ENCODE measurements at places on chromosomes 6 and 20.
A peak's percentile ranks its signal among the peaks of the same experiment; 100 is the strongest.

DNA sequence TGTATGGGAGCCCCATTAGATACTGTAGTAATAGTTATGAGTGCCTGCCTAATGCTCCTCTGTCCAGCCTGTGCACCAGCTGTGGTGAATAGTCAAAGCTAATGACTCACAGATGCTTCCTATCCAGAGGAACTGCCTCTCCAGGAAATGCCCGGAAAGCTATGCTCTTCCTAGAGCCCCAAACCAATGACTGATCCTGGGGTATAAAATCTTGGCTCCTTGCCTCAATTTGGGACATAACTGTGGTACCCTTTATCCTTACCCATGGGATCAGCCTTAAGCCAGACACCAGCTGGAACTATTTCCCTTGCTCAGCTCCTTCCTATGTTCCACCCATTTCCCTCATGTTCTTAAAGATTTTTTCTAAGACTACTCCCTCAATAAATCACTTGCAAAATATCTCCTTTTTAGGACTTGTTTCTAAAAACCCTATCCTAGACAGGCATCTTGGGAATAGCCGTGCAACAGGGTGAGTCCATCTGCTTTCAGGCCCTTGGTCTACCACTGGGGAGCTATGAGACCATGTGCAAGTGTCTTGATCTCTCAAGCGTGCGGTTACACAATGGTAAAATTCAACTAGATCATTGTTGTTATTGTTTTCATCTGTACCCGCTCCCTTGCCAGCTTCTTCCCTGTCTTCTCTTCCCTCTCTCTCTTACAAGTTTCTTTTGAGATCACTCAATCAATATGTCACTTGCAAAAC, 283.7 kb downstream of the BTBD3 start:
- no peak for DNase-seq

DNA sequence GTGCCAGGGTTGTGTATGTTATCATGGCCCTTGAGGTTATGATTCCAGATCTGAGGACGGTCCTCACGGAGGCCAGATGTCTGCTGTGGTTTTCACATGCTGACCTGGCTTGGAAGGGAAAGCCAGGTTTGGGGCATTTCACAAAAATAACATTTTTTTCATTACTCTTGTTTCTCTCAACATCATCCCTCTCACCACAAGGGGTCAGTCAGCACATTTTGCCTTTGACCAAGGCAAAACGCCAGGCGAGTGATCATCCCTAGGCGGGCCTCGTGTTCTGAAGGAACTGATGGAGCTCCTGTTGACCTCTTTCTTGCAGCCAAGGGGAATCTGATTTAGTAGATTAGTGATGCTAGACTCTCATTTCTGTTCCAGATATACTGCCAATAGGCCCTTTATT, 133.5 kb downstream of the TBC1D7 start:
- DNase-seq, result no peak

- DNase-seq, result peak; percentile 62
Observed at GRCh38 chr20:37992802-37993409, 40.4 kb downstream of the TTI1 start.

GRCh38 chr6:87094576-87094975, 330 bp downstream of the CGA start:
- no peak for DNase-seq

Data from NCI-H187 treated with DMSO at 0.1 percent for 48 hours (cell line).